A172 (cell line): ENCODE measurements at places on chromosomes 16 and 17.

DNA sequence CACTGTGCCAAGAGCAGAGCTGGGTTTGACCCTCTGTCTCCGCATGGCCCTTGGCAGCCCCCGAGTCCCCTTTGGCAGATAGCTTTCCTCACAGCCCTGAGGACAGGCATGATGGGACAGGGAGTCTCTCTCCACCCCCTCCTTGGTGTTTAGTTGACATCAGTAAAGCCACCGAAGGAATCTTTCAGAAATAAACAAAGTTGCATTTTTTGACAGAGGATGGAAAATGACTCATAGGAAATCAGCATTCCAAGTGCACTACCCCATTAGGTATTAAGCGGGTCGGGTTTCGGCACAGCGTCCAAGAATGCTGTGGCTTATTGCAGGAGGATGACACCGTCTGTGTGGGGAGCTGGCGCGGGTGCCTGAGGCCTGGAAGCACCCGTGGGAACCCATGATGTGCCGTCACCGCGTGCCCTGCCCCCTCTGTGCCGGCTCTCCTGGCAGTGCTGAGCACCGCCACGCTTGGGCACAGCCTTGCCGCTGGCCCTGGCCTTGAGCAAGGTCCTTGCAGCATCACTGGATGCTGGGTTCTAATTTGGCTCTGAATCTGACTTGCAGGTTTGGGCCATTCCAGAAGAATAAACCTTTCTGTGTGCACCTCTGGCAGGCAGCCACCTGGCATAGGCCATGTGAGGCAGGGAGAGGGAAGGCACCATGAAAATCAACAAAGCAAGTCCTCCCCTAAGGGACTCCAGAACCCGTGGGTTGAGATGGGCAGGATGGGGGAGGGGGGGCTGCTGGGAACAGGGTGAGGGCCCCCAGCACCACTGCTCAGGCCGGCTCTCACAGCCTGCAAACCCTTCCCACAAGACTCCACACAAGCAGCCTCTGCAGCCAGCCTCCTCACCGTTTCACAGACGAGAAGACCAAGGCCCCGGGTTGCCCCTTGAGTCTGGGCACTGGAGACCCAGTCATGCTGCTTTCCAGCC lies 50.5 kb upstream of the ZNF469 start:
- peak; percentile 100 for DNase-seq

- no peak for DNase-seq
Observed at GRCh38 chr17:31096106-31096436, 1.3 kb downstream of the NF1 start.

DNA sequence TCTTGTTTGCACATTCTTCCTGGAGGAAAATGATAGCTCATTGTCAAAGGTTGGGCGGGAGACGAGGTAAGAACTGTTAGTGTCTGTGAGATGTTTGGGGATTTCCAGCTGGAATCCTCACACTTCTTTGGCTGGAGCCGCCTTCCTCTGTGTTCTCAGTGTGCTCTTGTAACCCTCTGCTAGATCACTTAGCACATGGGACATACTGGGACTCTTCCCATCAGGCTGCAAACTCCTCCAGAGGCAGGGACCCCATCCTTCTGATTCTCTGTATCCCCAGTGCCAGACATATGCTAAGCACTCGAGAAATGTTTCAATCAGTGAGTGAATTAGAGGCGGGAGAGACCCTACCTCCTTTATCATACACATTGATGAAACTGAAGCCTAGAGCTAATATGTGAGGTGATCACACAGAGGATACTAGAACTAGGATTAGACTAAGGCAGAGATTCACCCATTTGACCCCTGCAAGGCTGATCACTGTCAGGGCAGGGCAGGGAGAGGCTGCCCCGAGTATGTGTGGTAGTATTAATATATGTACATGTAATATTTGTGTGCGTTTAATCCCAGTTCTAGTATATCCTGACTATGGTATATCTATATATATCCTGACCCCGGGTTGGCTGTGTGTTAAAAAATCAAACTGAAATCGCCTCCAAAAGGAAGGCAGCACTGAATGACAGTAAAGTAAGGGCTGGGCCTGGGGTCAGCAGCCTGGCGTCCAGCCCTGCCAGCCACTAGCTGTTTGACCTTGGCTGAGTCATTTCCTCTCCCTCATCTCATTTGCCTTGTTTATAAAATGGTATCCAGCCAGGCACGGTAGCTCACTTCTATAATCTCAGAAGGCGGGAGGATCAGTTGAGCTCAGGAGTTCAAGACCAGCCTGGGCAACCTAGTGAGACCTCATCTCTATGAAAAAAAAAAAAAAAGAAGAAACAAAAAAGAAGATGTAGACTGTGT lies 75.5 kb upstream of the TBX2 start:
- DNase-seq, result peak; percentile 69

DNA sequence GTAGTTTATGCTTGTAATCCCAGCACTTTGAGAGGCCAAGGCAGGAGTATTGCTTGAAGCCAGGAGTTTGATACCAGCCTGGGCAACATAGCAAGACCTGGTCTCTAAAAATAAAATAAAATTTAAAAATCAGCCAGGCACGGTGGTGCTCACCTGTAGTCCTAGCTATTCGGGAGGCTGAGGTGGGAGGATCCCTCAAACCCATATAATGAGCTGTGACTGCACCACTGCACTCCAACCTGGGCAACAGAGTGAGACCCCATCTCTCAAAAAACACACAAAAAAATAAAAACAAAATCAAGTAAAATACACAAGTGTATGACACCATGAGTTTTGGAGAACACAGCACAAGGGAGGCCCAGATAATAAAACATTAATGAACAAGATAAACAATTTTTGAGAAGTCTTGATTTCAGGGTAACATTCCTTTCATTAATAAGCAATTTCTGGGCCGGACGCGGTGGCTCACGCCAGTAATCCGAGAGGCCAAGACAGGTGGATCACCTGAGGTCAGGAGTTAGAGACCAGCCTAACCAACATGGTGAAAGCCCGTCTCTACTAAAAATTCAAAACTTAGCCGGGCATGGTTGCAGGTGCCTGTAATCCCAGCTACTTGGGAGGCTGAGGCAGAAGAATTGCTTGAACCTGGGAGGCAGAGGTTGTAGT lies 17.9 kb downstream of the PRPSAP1 start:
- DNase-seq, result no peak

- DNase-seq, result no peak
Observed at GRCh38 chr17:73072219-73072962, 20.1 kb downstream of the SLC39A11 start.

GRCh38 chr17:49515196-49515770 lies 20.2 kb downstream of the NGFR start:
- peak; percentile 91 for DNase-seq
